ENCODE measurements at places on chromosomes 12 and 14.

GRCh38 chr12:46391630-46392029, 19.1 kb upstream of the SLC38A2 start:
- no peak overlapping the region for H3K27ac ChIP-seq
- H3K36me3 ChIP-seq = peaks cover 7% of the 10 kb centered on the region
- H3K4me3 ChIP-seq = no peak overlapping the region
- no peaks in the 10 kb centered on the region for H3K27me3 ChIP-seq
- H3K4me1 ChIP-seq = peaks cover 48% of the 10 kb centered on the region

- no peak overlapping the region for H3K27ac ChIP-seq
- H3K4me1 ChIP-seq = peaks cover 38% of the 10 kb centered on the region
- DNase-seq = peak; percentile 13
- H3K27me3 ChIP-seq = peaks cover 66% of the 10 kb centered on the region
- peak overlapping the region; percentile 61 for H3K4me3 ChIP-seq
Observed at GRCh38 chr14:64704743-64705380, 638 bp downstream of the PLEKHG3 start.

- H3K36me3 ChIP-seq = peaks cover 18% of the 10 kb centered on the region
- DNase-seq = no peak
- H3K4me1 ChIP-seq = peaks cover 69% of the 10 kb centered on the region
- no peaks in the 10 kb centered on the region for H3K27me3 ChIP-seq
- H3K4me3 ChIP-seq = no peak overlapping the region
Observed at GRCh38 chr12:121532503-121533393, 48.1 kb downstream of the KDM2B start.

DNA sequence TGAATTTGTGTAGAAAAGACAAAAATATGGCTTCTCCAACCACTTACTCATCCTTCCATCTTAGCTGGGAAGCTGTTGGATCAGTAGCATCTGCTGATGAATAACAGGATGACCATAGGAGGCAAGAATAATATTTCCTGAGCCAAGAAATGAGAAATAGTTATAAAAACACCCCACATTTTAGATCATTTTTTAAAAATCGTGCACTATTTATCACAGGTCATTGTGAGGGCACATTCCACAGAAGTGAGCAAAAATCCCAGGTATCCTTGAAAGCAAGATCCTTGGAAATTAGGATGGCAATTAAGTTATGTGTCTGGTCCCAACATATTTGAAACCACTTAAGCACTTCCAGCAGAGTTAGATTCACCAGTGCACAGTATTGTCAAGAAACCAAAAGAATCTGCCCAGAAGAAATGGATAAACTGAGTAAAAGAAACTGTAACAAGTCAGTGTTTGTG, 8.4 kb downstream of the FAR2 start:
- no peak overlapping the region for H3K4me3 ChIP-seq
- DNase-seq = no peak
- no peak overlapping the region for H3K27ac ChIP-seq
- H3K27me3 ChIP-seq = no peaks in the 10 kb centered on the region
- peaks cover 20% of the 10 kb centered on the region for H3K4me1 ChIP-seq

DNA sequence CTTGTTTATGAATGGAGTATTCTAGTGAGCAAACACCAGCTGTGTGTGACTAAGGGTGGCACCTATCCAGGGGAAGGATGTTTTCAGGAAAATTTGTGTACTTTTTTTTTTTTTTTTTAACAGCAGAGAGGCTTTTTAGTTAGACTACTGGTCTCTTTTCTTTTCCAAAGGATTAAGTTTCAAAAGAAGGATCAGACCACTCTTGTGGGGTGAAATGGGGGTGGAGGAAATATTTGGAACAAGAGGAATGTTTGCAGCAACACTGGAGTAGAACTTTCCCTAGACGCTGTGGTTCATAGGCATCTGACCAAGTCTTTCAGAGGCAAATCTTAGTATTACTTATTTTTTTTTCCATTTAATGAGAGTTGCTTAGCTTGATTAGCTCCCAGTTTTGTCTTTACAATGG, 21.1 kb downstream of the NUBPL start:
- H3K27me3 ChIP-seq = no peaks in the 10 kb centered on the region
- no peak overlapping the region for H3K4me3 ChIP-seq
- no peak overlapping the region for H3K27ac ChIP-seq
- DNase-seq = no peak
- peaks cover 14% of the 10 kb centered on the region for H3K36me3 ChIP-seq

- no peaks in the 10 kb centered on the region for H3K27me3 ChIP-seq
- no peak for DNase-seq
- H3K4me1 ChIP-seq = no peaks in the 10 kb centered on the region
- H3K4me3 ChIP-seq = no peak overlapping the region
- H3K27ac ChIP-seq = no peak overlapping the region
Observed at GRCh38 chr14:87170179-87170578, 822.8 kb downstream of the GALC start.

DNA sequence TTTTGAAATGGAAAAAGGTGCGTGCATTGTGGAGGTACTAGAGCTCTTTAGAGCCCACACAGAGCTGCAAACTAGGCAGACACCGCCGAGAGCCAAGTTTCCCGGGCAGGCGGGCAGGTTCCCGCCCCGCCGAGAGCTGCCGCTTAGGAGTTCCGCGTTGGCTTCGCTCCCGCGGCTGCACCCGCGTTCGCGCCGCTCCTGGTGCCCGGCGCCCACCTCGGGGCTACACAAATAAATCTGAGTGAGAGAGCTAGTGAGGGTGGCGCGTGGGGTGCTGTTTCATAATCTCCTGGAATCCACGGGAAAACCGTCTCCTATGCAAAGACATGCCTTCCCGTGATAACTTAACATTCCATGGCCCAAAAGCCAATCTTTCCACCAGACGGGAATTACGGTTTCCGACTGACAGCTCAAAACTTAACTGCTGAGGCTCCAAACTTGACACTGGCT, 645 bp downstream of the KITLG start:
- no peaks in the 10 kb centered on the region for H3K36me3 ChIP-seq
- peaks cover 7% of the 10 kb centered on the region for H3K4me1 ChIP-seq
- peak overlapping the region; percentile 54 for H3K4me3 ChIP-seq
- no peak for DNase-seq
- no peak overlapping the region for H3K27ac ChIP-seq
- peaks cover 56% of the 10 kb centered on the region for H3K27me3 ChIP-seq

DNA sequence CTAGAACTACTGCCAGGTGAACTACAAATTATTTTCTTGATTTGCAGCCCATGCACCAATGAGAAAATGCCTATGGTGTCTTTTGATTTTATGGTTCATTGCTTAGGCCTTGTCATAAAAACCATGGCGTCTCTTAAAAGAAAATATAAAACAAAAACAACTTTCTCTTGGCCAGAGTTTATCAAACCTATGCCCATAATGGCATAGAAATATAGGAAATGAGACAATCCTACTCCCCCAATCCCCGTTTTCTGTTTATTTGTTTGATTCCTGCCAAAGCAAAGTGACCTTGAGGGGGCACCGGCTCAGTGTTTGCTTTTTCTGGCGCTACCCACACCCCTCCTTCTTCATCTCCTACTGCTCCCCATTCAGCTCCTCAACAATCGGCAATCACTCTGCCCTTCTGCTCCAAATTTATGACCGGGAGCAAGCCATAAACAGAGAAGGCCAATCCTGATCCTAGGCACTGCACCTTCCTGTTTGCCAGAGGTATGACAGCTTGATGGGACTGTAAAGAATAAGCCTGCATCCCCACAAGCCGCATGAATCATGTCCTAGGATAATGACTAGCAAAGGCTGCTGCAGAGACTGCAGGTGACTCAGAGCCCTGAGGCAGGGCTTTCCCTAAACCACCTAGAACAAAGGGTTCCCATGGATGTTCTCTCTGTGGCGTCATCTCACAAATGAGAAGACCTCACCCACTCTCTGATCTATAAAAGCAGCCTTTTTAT, 874.9 kb downstream of the NRXN3 start:
- no peaks in the 10 kb centered on the region for H3K4me1 ChIP-seq
- no peak for DNase-seq
- no peaks in the 10 kb centered on the region for H3K27me3 ChIP-seq
- no peak overlapping the region for H3K27ac ChIP-seq
- no peak overlapping the region for H3K4me3 ChIP-seq

DNA sequence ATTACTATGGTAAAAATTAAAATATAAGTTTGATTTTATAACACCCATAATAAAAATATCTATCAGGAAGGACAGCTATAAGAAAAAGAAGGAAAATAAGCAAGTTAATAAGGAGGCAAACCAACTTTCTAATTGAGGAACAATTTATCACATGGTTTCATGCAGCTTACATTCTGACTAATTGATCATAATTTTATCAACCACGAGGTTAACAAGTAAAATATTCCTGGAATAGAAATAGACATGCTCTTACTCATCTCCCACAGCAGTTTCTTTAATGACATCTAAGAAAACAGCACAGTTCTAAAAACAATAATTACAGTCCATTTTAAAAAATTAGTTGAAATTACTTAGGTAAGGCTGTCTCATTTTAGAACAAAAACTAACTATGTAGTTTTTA, 130.8 kb upstream of the KRR1 start:
- H3K27ac ChIP-seq = peak overlapping the region; percentile 64
- H3K4me3 ChIP-seq = no peak overlapping the region
- no peak for DNase-seq
- peaks cover 1% of the 10 kb centered on the region for H3K36me3 ChIP-seq
- H3K4me1 ChIP-seq = peaks cover 50% of the 10 kb centered on the region
- H3K27me3 ChIP-seq = peaks cover 3% of the 10 kb centered on the region

DNA sequence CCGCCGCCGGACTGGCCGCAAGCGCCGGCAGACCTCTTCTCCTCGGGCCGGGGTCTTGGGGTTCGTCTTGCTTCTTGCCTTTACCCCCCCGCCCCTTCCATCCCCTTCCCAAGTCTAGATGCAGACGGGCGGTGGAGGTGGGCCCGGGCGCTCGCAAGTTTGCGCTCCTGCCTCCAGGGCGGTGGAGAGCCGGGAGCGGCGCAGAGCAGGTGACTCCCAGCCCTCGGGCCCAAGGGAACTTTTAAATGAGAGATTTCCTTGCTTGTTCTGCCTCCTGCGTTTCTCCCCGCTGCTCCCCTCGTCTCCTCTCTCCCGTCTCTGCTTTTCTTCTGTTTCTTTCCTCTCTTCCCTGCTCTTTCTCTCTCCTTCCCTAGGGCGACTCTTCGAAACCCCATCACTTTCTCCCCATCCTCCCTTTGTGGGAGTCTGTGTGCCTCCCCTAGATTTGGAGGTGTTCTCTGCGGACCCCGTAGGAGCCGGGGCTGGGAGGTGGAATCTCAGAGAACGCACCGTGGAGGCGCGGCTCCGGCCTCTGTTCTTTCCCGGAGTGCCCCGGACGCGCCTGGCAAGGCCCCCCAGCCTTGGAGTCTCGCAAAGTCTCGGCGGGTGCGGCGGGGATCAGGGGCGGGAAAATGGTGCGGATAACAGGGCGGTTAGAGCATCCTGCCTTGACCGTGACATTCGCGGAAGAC, 114.7 kb upstream of the MYL2 start:
- DNase-seq = peak; percentile 11
- H3K27ac ChIP-seq = no peak overlapping the region
- H3K4me1 ChIP-seq = peaks cover 12% of the 10 kb centered on the region
- peaks cover 62% of the 10 kb centered on the region for H3K27me3 ChIP-seq
- H3K4me3 ChIP-seq = peak overlapping the region; percentile 66

- no peaks in the 10 kb centered on the region for H3K4me1 ChIP-seq
- H3K4me3 ChIP-seq = no peak overlapping the region
- no peaks in the 10 kb centered on the region for H3K27me3 ChIP-seq
- no peak for DNase-seq
- H3K36me3 ChIP-seq = no peaks in the 10 kb centered on the region
- no peak overlapping the region for H3K27ac ChIP-seq
Observed at GRCh38 chr14:85867450-85867849, 337.5 kb downstream of the FLRT2 start.

GRCh38 chr12:31035967-31036665, 37.5 kb upstream of the DDX11 start:
- H3K36me3 ChIP-seq = no peaks in the 10 kb centered on the region
- no peaks in the 10 kb centered on the region for H3K4me1 ChIP-seq
- no peak overlapping the region for H3K4me3 ChIP-seq
- H3K27ac ChIP-seq = no peak overlapping the region

GRCh38 chr14:77027538-77028383, 747 bp downstream of the IRF2BPL start:
- peak overlapping the region; percentile 3 for H3K27ac ChIP-seq
- H3K27me3 ChIP-seq = peaks cover 2% of the 10 kb centered on the region
- peak; percentile 73 for DNase-seq
- peaks cover 67% of the 10 kb centered on the region for H3K4me1 ChIP-seq

GRCh38 chr12:94204499-94205247, 56.3 kb downstream of the PLXNC1 start:
- no peaks in the 10 kb centered on the region for H3K27me3 ChIP-seq
- H3K27ac ChIP-seq = peak overlapping the region; percentile 84
- DNase-seq = peak; percentile 18
- H3K4me1 ChIP-seq = peaks cover 73% of the 10 kb centered on the region
- H3K4me3 ChIP-seq = peak overlapping the region; percentile 63

DNA sequence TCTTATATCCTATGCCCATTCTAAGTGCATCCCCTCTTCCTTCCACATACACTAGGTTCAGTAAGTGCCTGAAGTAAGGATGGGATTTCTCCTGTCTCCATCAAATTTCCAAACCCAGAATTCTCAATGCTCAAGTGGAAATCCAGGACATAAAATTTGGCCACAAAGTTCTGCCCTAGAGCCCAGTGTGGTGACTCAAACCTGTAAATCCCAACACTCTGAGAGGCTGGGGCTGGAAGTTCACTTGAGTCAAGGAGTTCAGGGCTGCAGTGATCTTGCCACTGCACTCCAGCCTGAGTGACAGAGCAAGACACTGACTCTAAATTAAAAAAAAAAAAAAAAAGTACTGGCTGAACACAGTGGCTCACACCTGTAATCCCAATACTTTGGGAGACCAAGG, 4.5 kb upstream of the ARF3 start:
- no peak for DNase-seq
- no peak overlapping the region for H3K27ac ChIP-seq
- peaks cover 32% of the 10 kb centered on the region for H3K27me3 ChIP-seq
- H3K4me1 ChIP-seq = peaks cover 13% of the 10 kb centered on the region

GRCh38 chr14:75221797-75222196, 45.4 kb upstream of the TMED10 start:
- H3K27me3 ChIP-seq = peaks cover 2% of the 10 kb centered on the region
- no peak overlapping the region for H3K4me3 ChIP-seq
- H3K27ac ChIP-seq = no peak overlapping the region
- no peak for DNase-seq
- H3K36me3 ChIP-seq = no peaks in the 10 kb centered on the region
- H3K4me1 ChIP-seq = peaks cover 19% of the 10 kb centered on the region

DNA sequence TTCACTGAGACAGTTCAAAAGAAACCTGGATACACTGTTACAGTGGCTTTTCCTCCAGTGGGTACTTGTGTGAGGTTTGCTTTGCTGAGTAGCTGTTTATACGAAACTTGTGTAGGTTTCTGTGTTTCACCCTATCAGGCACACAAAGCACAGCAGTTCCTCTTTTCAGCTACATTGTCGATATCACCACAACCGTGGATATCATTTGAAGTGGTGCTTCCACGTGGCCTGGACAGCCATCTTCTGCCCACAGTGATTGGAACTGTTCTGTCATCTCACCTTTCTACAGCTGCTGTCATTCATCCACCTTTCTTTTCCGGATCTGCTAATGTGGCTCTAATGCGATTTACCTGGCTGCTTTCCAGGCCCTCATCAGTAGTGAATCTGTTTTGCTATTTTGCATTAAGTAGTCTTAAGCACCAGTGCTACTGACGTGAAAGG, 368.8 kb downstream of the SYT1 start:
- H3K4me3 ChIP-seq = no peak overlapping the region
- H3K27ac ChIP-seq = no peak overlapping the region
- no peaks in the 10 kb centered on the region for H3K27me3 ChIP-seq
- H3K4me1 ChIP-seq = no peaks in the 10 kb centered on the region
- H3K36me3 ChIP-seq = no peaks in the 10 kb centered on the region
- no peak for DNase-seq

GRCh38 chr14:80059041-80059440, 152.3 kb downstream of the DIO2 start:
- no peak overlapping the region for H3K4me3 ChIP-seq
- no peaks in the 10 kb centered on the region for H3K27me3 ChIP-seq
- H3K27ac ChIP-seq = no peak overlapping the region
- H3K36me3 ChIP-seq = no peaks in the 10 kb centered on the region
- H3K4me1 ChIP-seq = no peaks in the 10 kb centered on the region
